ENCODE measurements at places on chromosomes 6 and 20.

DNA sequence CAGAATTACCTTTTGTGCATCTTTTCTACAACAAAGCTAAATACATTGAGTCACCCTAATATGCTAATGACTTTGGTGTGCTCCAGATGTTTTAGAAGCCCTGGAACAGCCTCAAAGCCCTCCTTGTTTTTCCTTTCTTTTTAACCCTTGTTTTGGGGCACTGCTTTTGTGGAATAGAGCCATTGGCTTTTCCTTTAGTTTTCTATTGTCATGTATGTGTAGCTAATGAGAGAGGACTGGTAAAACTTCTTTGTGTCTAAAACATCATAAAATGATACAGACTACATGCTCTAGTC, 158.8 kb downstream of the JARID2 start:
- no peak for DNase-seq

GRCh38 chr20:58231683-58232082, 3.2 kb upstream of the ANKRD60 start:
- DNase-seq, result no peak

DNA sequence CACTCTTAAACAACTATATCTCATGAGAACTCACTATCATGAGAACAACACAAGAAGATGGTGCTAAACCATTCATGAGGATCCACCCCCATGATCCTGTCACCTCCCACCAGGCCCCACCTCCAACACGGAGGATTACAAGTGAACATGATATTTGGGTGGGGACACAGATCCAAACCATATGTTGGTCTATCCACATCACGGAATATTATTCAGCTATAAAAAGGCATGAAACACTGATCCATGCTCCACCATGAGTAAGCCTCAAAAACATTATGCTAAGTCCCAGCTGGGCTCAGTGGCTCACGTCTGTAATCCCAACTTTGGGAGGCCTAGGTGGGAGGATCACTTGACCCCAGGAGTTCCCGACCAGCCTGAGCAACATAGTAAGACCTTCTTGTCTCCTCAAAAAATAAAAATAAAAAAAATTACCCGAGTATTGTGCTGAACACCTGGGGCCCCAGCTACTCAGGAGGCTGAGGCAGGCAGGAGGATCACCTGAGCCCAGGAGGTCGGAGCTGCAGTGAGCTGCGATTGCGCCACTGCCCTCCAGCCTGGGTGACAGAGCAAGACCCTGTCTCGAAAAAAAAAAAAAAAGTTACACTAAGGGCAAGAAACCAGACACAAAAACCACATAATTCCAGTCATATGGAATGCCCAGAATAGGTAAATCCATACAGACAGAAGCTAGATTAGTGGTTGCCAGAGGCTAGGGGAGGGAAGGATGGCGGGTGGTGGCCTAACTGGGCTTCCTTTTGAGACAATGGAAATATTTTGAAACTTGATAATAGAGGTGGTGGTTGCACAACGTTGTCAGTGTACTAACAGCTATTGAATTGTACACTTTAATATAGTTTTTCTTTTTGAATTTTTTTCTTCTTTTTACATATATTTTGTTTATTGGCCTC, 43.1 kb downstream of the ZNF217 start:
- DNase-seq, result no peak

- DNase-seq, result no peak
Observed at GRCh38 chr20:33524261-33524660, 34.4 kb downstream of the CBFA2T2 start.

DNA sequence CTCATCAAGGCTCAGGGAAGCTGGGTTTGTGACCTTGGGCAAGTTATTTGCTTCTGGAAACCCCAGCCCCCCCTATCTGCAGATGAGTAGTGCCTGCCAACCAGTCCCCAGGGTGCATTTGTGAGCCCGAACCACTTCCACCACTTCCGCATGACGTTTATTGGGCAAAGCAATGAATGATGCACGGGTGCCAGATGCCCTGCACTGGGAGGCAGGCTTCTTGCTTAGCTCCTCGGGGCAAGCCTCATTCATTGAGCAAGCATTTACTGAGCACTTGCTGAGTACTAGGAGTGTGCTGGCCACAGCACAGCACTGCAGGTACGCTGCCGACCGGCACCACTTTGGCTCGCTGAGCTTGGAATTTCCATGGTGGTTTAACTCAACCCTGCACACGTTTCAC, 60.2 kb downstream of the GNAS-AS1 start:
- no peak for DNase-seq

DNA sequence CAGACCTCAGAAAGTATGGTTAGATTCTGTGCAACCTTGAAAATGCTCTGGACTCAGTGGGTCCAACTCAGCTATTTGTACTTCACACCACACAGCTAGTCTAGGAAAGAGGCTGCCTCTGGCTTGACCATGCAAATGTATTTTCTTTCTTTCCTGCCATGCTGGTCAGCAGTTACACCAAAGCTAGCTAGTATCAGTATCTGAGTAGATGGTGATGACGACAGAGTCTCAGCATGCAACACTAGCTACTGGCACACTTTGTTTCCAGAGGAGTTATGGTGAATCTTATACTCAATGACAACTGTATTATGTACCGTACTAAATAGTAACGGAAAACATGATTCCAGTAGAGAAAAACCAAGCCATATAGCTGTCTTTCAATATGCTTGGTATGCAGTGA, 96.6 kb upstream of the POPDC3 start:
- DNase-seq, result no peak

All from large intestine (tissue), 12 donors.